ENCODE measurements at places on chromosomes 3 and 15.
A peak's percentile ranks its signal among the peaks of the same experiment; 100 is the strongest.

GRCh38 chr15:71207141-71207540 lies 91.9 kb downstream of the THSD4 start:
- no peak for DNase-seq

DNA sequence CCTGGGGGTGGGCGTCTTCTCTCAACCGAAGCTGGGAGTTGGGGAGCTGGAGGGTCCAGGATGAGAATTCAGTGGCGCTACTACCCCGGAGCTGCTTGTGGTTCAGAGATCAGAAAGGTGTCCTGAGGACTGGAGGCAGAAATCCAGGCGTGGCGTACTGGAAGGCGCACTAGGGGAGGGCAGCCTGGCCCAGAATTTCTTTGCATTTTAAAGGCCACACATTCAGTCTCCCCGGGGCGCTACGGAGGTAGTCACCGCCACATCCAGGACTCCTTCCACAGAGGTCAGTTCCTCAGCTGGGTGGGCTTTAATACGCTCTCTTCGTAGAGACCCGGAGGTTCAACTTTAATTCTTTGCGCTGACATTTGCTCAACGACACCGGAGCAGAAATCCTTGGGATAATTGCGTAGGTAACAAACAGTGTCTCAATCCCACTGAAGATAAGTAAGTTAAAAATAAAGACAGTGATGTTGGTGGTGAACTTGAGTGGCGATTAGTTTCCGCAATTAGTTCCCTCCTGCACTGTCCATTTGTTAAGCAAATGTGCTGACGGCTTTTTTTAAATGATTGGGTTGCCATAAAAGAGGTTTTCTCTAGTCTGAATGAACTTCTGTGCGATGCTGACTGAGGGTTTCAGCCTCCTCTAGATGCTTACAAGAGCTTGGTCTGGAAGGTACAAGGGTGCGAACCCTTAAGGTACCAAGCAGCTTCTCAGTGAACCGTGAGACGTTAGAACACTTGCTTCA lies 535 bp downstream of the MCTP2 start:
- DNase-seq: no peak

DNA sequence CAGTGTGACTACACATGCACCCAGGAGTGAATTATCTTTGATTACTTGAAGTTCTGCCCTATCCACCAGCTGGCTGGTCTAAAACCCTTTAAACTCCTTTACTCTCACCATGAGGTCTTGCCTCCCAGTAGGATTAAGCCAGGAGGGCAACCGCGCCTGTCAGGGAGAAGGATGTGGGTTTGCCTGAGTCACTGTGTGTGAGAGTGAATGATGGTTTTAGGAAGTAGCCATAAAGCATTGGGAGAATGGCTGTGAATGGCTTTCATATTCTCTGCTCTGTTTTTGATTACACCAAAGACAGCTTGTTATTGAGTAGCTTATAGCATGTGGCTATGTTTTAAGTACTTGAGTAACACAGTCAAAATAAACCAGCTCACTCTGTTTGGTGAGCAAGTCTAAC lies 637.7 kb upstream of the TBL1XR1 start:
- DNase-seq: peak; percentile 97

DNA sequence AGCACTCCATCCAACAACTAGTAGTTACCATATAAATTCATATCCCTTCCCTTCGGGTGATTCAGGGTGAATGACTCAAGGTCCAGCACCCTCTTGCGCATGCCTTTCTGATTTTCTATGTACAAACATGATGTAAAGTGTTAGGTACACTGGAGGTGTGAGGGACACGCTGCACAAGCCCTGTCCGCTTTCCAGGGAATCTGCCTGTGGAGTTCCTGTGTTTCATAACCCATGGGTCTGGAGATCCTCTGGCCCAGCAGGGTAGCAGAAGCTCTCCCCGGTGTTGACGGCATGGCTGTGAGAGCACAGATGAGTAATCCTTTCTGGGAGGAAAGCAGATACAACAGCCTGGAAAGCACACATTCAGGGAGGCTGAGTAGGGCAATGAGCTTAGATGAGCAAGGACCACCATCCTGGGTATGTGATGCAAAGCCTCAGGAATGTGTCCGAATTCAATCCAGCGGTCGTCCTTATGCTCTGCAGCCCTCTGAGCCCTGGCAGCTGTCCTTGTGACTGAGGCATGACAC lies 142.9 kb upstream of the TP63 start:
- peak; percentile 16 for DNase-seq

DNA sequence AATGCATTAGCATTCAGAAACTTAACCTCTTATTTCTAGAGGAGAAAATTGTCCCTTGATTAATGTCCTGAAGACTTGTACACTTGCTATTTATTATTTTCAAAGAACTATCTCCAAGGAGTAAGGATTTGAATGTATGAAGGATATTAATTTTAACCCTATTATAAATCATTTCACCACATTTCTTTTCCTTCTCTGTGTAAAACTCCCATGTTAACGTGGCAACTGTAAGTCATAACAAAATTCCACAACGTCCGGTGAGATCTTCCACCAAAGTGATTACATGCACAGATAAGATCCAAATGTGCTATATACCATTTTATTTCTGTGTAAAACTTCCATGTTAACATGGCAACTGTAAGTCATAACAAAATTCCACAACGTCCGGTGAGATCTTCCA lies 229.1 kb upstream of the ARHGEF26 start:
- DNase-seq: no peak

DNA sequence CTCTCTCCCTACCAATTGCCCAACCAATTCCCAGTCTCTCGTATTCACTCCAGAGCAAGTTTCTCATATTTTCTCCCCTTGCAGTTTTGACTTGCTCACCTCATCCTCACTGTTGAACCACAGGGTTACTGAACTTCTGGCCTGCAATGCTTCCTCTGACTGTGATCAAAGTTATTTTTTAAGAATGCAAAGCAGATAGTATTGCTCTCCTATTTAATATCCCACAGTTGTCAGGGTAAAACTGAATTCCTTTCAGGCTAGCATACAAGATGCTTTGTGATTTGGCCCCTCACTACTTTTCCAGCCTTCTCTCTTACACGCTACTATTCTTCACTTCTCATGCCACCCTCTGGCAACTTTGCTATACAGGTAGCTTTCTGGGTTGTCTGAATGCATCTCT lies 80.9 kb downstream of the LRRFIP2 start:
- DNase-seq: peak; percentile 62

GRCh38 chr3:106329521-106329920 lies 460.7 kb upstream of the CBLB start:
- DNase-seq: no peak

DNA sequence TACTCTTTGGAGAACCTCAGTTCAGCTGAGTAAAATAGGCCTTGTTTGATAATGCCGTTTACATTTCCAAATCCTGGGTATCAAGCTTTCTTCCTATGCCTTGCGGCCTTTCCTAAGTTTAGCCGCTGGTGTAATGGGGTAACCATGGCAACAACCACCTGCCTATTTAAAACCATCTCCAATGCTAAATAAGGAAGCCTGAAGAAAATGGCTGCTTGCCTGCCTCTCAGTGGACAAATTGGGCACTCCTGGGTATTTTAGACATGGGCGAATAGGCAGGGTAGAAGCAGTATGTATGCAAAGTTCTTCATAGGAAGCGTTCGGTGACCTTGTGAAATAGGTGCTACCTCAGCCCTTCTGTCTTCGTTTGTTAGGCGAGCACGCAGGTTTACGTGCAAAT lies 122.7 kb downstream of the DGKG start:
- no peak for DNase-seq

- no peak for DNase-seq
These were observed 1088.6 kb downstream of the TUSC7 start for GRCh38 chr3:117798221-117798620.

GRCh38 chr15:61459785-61460707 lies 230.9 kb upstream of the RORA start:
- peak; percentile 75 for DNase-seq

- DNase-seq: no peak
These were observed 24.2 kb upstream of the BUB1B start for GRCh38 chr15:40136470-40137302.

GRCh38 chr3:62554264-62554799 lies 181.0 kb upstream of the FEZF2 start:
- DNase-seq: peak; percentile 20

DNA sequence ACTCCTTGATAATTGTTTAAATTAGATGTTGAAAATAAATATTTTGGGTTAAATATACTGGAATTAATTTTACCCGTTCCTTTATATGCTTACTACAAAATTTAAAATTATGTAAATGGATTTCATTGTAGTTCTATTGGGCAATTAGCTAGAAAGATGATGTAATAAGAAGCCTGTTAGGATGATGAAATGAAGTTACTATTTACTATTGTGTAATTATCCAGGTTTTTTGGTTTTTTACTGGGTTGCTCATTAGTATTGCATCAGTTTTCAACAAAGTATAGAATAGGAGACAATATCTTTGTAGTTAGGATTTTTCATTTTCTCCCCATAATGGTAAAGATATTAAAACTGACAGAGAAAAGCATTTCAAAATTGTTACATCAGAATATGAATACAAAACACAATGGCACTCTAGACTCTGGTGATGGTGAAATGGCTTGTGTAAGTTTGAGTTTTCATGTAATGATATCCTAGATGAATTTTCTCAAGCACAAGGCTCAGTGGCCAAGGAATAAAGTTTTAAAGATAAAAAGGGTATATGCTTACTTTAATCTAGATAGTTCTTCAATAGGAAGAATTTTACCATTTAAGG lies 222.0 kb downstream of the P3H2 start:
- peak; percentile 4 for DNase-seq

- DNase-seq: no peak
These were observed 441.7 kb upstream of the PDZRN3 start for GRCh38 chr3:74066456-74066855.
